ENCODE measurements at places on chromosomes 16 and 17. TPM values are rescaled to one million over a fixed set of nuclear protein-coding genes. Genes with fewer than 3 reads are reported as not detected.
A peak's percentile ranks its signal among the peaks of the same experiment; 100 is the strongest.

- peak; percentile 36 for DNase-seq
Observed at GRCh38 chr17:56779322-56779721, 54.4 kb downstream of the C17orf67 start.

GRCh38 chr16:81451753-81452680, 7.4 kb downstream of the CMIP start:
- DNase-seq, result peak; percentile 61

DNA sequence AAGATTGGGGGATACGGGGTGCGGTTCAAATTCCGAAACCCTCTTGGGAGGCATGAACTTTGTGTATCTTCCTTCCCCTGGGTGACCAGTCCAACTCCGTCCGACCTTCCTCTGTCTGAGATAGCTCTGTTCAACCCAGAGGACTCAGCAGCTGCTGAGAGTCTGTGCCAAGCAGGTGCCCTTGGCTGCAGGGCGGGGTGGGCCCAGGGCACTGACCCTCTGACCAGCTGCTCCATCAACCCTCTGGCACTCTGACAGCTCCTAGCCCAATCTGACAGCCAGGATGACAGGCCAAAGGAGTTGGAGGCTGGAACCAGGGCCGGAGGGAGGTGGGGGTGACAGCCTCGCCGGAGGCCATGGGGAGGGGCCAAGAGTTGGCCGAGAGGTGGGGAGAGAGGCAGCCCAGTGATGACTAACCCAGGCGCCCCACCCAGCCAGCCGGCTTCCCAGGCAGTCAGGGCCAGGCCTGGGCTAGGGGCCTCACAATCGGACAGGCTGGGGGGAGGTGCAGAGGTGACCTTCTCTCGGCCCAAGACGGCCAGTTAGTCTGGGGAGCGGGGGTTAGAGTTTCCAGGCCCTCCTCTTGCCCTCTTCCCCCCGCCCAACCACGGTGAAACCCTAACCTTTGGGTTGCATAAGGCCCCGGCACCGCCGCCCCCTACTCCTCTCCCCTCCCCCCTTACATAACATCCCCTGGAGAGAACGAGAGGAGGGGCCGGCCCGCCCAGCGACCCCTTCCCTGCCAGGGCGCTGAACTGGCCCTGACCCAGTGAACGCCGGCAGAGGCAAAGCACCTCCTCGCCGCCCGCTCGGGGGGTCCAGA, 5.0 kb upstream of the TLCD2 start:
- peak; percentile 94 for DNase-seq

Gene IRF8
- total RNA-seq, result 0.75 TPM

DNA sequence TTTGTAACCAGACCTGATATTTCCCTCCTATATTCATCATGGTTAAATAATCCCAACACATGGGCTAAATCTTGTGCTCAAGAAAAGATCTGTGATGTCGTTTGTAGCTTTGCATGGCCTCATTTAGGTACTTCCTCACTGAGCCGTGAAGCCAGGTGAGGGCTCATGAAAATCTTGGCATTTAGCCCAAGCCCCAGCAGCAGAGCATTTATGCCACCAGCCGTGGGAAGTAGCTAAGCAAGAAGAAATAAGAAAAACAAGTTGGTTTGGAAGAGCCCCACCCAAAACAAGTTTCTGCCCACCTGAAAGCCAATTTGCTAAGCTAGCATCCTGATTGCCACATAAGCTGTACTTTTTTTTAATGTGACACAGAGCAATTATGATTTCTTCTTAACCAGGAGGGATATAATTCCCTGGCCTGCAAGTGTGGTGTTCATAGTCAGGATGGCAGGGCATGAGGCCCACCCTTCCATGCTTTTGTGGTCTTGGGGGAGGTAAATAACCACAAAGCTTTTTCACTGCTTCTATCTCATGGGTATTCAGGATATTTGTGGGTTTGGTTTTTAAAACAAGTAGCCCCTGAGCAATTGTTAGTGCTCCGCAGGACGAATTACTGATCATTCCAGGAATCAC, 10.5 kb downstream of the TMIGD1 start:
- DNase-seq, result no peak

Gene YBX2
- 6.9 TPM for total RNA-seq

DNA sequence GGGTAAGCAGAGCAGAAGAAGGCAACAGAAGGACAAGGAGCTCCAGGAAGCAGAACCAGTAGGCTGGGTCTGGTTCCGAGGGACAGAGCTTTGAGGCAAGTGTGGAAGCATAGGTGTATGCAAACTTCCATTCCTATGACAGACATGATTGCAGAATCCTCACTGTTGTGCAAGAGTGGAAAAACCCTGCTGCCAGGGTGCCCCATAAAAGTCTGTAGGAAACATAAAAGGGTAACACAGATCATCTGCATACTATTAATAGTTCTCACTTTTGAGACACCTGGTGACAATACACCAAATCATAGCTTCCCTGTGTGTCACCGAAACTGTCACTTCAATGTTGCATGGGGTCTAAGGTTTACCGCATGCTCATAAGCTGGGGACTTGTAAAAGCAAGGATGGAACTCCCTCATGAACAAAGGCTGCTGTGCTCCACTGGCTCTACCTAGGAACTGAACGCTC, 39.7 kb downstream of the ARHGAP17 start:
- DNase-seq, result no peak

DNA sequence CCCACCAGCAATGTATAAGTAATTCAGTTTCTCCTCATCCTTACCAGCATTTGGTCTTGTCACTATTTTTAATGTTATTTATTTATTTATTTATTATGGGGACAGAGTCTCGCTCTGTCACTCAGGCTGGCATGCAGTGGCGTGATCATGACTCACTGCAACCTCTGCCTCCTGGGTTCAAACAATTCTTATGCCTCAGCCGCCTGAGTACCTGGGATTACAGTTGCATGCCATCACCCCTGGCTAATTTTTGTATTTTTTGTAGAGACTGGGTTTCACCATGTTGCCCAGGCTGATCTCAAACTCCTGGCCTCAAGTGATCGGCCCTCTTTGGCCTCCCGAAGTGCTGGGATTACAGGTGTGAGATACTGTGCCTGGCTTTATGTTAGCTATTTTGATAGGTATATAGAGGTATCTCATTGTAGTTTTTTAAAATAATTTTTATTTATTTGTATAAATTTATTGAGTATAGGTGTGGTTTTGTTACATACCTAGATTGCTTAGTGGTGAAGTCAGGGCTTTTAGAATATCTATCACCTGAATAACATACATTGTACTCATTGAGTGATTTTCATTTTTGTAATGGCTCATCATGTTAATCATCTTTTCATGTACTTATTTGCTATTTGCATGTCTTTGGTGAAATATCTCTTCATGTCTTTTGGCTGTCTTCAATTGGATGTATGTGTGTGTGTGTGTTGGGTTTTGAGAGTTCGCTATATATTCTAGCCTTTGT, 53.3 kb downstream of the TANC2 start:
- no peak for DNase-seq

- no peak for DNase-seq
Observed at GRCh38 chr17:79202480-79202879, 127.9 kb downstream of the ENGASE start.
